ENCODE measurements at places on chromosomes 7 and 10. TPM values are rescaled to one million over a fixed set of nuclear protein-coding genes. Genes with fewer than 3 reads are reported as not detected.

Gene RHOBTB1
- total RNA-seq, result 16.0 TPM

Gene EXOC4
- total RNA-seq, result 99.9 TPM

Gene RBP3
- total RNA-seq, result not detected

Gene CNNM1
- total RNA-seq, result 0.24 TPM

Gene ODAD2
- total RNA-seq, result 2.8 TPM

Gene AMZ1
- 5.8 TPM for total RNA-seq

Gene OPN4
- total RNA-seq, result not detected

Gene ANKRD61
- not detected for total RNA-seq

Gene GTF2IRD1
- 44.7 TPM for total RNA-seq

Gene ITPRID1
- not detected for total RNA-seq

Measured in osteocyte (in vitro differentiated cells).